Activated naive CD8-positive, alpha-beta T cell treated with anti-CD3 and anti-CD28 coated beads for 36 hours (primary cell): ENCODE measurements at places on chromosomes 2 and 18. TPM values are rescaled to one million over a fixed set of nuclear protein-coding genes. Genes with fewer than 3 reads are reported as not detected.
A peak's percentile ranks its signal among the peaks of the same experiment; 100 is the strongest.

DNA sequence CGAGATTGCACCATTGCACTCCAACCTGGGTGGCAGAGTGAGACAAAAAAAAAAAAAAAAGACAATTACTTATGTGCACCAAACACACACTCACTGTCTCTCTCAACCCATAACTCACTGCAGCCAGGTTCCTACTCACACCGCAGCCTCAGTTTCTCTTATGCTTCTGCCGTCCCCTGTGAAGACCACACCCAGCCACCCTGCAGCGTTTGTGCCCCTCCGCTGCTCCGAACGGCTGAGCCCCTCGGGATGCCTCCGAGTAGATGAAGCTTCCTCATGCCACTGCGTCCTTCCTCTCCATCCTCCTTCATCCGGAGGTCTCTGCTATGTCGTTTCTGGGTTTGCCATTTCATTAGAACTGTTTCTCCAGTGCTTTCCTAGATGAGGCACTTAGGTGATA lies 160.1 kb downstream of the TWIST2 start:
- DNase-seq = no peak

GRCh38 chr2:222670191-222671038 lies 1.0 kb upstream of the MOGAT1 start:
- no peak for DNase-seq

The TUBA4A gene
- 208 TPM for total RNA-seq

GRCh38 chr2:165720511-165720910 lies 73.5 kb downstream of the GALNT3 start:
- DNase-seq = no peak

DNA sequence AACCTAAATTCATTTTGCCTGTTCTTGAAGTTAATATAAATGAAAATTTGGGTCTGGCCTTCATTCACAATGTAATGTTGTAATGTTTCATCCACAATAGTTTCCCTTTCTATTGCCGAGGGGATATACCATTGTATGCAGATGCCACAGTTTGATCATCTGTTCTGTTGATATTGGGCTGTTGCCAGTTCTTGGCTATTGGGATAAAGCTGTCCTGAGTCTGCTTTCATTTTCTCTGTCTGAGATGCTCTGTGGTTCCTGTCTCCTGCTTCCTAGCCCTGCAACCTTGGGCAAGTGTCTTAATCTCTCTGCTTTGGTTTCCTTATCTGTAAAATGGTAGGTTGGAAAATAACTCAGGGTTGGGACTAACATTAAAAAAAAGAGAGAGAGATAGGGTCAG lies 25.2 kb downstream of the B3GNT2 start:
- no peak for DNase-seq

- no peak for DNase-seq
Measured at GRCh38 chr2:120607506-120607905, 128.2 kb upstream of the GLI2 start.

DNA sequence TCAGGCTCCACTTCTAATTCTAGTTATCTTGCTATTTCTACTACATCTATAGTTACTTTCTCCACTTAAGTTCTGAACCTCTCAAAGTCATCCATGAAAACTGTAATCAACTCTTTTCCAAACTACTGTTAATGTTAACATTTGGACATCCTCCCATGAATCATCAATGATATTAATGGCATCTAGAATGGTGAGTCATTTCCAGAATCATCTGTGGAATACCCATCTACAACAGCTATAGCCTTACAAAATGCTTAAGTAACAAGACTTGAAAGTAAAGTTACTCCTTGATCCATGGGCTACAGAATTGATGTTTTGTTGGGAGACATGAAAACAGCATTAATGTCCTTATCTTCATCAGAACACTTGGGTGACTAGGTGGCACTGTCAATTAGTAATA lies 35.4 kb downstream of the BARD1 start:
- DNase-seq = no peak

The EFR3B gene
- total RNA-seq = 0.06 TPM

The NIFK gene
- 186 TPM for total RNA-seq

- peak; percentile 65 for DNase-seq
Measured at GRCh38 chr18:681985-682384, 24.5 kb downstream of the TYMS start.

- DNase-seq = no peak
Measured at GRCh38 chr2:122307763-122308162, 552.3 kb downstream of the TSN start.

DNA sequence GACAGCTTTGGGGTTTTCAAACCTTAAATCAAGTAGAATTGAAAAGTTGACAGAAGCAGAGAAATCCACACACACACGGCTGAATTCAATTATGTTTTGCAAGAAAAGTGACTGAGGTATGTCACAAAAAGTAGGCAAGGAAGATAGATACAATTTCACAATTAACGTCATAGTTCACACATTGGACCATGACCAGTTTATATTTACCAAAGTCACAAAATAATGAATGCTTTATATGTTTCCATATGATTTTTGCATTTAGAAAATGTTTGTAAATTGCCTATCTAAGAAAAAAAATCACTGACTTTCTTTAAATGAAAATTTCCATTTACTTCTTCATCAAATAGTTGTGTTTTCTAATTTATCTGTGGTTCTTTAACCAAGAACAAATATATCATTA lies 29.4 kb upstream of the ZNF516 start:
- no peak for DNase-seq

The ITGA6 gene
- total RNA-seq = 10.2 TPM

DNA sequence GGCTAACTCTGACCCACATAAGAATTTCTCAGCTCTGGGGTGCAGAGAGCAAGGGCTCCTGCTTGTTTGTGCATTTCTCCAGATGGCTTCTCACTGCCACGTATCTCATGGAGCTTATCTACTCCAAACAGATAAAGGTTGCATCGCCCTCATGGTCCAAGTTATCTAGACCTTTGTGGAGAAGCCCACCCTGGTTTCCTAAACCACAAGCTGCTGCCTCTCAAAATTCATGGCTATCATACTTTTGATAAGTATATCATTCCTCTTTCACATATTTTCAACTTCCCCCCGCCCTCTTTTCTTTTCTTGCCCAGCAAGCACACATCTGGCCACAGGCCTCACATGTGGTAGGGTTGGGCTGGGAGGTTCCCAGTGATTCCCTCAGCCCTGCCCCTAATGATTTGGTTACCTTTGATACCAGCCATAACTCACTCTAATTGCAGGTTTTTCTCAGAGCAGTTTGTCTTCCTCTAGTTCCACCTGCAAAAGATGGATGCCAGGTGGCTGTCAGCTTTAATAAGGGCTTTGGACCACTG lies 146.0 kb downstream of the RHBDD1 start:
- peak; percentile 16 for DNase-seq

DNA sequence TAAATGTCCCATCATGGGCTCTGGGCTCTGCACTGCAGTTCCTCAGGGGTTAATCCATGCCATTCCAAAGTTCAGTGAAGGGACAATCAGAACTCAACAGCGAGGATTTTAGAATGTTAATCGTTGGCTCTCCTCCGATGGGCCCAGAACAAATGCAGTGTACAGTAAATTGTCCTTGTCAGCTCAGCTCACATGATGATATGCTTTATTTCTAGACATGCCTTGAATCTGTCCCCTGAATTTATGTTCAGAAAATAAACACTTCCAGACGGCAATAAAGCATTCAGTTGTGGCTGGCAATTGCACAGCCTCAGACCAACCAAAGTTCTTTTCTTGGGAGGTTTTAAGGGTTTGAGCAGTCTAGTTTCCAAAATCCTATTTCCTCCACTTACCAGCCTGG lies 981.2 kb downstream of the BCL11A start:
- no peak for DNase-seq

DNA sequence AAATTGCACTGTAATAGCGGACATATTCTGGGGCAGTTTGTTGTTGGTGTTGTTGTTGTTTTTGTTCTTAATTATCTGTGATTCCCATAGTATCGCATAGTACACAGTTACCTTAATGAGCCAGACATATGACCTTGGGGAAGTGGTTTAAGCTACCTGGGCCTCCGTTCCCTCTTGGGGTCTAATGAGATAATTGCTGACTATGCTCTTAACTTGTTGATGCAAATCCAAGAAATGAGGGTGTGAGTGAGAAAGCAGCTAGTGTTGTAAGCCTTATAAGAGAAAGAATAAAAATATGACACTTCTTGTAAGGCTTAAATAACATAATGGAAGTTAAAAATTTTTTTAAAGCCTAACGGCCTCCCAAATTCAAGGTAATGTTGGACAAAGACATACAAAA lies 7.1 kb downstream of the NMI start:
- no peak for DNase-seq

DNA sequence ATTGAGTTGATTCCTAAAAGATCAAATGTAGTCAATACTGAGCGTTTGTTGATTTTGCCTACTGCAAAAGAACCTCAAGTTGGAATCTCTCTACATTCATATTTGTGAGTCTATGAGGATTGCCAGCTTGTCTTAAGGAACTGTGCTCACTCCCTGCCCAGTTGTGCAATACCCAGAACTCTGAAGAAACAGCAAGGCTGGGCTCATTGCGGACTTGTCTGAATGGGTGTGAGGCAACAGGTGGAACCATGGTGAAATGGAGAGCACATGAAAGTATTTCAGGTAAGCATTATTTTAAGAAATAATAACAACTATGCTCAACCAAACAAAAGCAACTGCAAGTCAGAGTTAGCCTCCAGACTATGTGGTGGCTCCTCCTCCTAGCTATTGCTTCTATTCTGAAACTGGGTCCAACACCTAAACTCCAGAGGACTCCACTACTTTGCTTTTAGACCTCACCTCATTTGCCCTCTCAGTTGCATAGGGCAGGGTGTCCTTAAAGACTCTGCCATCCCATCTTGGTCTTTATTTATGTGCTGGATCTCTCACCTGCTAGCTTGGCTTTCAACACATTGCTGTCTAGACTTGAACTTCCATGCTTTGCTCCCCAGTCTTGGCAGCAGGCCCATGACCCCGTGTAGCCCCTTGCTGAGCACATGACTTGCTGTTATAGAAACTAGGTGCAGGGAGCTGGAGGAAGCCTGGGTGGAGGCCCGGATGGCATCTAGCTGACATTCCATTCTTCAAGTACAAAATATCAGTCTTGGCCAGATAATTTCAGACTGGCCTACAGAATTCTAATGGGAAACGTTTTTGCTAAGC lies 94.8 kb upstream of the ARL5A start:
- no peak for DNase-seq

The ZFAND2B gene
- 27.2 TPM for total RNA-seq

- peak; percentile 89 for DNase-seq
Measured at GRCh38 chr2:2613279-2614199, 282.5 kb upstream of the MYT1L start.

- no peak for DNase-seq
Measured at GRCh38 chr18:77481541-77481940, 231.9 kb downstream of the GALR1 start.

The SNORC gene
- 1.5 TPM for total RNA-seq

DNA sequence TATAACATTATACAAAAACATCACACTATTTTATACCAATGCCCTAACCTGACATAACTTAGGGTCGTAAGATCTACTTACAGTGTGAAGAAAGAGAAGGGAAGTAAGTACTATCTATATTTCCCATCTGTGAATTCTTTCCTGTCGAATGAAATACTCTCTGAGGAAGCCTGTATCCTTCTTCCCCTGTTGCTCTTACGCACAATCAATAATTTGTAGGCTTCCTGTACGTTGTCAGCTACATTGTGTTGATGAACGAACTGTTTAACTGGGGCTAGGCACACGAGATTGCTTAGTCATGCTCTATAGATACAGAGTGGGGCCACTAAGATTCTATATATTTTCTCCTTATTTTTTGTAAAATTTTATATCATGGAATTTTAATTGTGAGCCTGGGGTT lies 1125.0 kb upstream of the CELF4 start:
- no peak for DNase-seq

GRCh38 chr2:200604571-200605255 lies 18.9 kb downstream of the AOX1 start:
- no peak for DNase-seq

DNA sequence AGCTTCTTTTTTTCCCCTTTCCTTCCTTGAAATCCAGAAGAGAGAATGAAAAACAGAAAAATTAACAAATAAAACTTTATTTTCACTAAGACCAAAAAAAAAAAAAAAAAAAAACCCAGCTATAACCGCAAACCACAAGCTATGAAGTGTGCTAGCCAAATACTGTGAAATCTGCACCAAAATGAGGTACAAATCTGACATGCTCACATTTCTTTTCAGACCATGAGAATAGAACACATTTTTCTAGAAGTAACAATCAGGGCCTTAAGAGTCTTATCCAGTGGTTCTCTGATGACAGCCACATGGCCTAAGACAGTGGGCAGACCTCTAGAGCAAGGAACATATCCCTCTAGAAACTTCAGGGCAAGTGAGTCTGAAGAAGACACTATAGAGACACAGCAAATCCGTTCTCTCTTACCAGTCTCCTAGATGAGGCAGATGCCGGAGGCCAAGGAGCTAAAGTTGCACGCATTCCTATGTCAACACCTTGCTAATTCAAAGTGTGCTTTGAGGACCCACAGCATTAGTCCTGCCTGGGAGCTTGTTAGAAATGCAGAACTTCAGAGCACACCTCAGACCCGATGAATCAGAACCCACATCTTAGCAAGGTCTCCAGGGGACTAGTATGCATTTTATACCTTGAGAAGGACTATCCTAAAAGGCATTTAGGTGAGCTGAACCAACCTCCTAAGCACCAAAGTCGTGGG lies 317.1 kb downstream of the MYCN start:
- no peak for DNase-seq

DNA sequence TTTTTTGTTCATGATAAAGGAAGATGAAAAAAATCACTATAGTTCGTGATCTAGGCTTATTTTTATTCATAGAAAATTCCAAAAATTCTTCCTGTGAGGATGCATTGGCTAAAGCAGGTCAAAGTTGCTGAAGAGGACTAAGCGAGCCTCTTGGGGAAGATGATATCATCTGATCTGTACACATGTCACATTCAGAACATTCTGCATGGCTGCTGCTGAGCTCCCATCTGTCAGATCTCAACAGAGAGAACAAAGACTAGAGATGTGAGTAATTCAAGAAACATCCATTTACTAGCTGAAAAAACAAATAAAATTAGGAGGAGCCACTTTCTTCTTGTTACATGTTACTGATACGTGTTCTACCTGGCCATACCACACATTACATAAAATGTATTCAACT lies 518.6 kb upstream of the FSIP2 start:
- no peak for DNase-seq

GRCh38 chr18:49162226-49162864 lies 211.6 kb upstream of the SMAD7 start:
- no peak for DNase-seq

The ANKMY1 gene
- total RNA-seq = 15.9 TPM

- peak; percentile 17 for DNase-seq
Measured at GRCh38 chr18:47215554-47216138, 35.8 kb downstream of the SKOR2 start.

- DNase-seq = no peak
Measured at GRCh38 chr2:215377283-215377682, 58.6 kb downstream of the FN1 start.

The CASP8 gene
- total RNA-seq = 37.9 TPM
